Skeletal muscle cell (primary cell): ENCODE measurements at places on chromosomes 11 and 22.
A peak's percentile ranks its signal among the peaks of the same experiment; 100 is the strongest.

DNA sequence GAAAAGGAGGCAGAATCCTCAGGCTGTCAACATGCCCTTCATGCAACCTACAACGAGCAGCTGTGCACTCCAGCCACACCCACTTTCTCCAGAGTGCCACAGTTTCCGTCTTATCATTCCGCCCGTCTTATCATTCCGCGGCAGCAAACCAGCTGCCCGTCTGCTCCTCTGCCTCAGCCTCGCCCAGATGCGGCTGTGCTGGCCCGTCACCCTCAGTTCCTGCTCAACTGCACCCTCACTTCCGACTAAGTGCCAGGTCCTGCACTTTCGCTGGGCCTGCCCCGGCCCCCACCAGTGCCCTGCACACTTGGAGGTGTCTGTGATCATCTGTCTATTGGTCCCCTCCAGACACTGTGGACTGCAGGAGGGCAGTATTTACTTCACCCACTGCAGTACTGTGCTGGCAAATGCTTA, 43.7 kb downstream of the MICAL3 start:
- no peak for DNase-seq

GRCh38 chr11:63448646-63449045, 42.3 kb downstream of the PLAAT5 start:
- no peak for DNase-seq

- DNase-seq = no peak
Observed at GRCh38 chr22:26846076-26846475, 188.7 kb downstream of the MIAT start.

GRCh38 chr11:10659339-10660216, 34.0 kb downstream of the IRAG1 start:
- DNase-seq = peak; percentile 91

- DNase-seq = no peak
Observed at GRCh38 chr22:36211237-36211861, 9.7 kb upstream of the APOL4 start.

DNA sequence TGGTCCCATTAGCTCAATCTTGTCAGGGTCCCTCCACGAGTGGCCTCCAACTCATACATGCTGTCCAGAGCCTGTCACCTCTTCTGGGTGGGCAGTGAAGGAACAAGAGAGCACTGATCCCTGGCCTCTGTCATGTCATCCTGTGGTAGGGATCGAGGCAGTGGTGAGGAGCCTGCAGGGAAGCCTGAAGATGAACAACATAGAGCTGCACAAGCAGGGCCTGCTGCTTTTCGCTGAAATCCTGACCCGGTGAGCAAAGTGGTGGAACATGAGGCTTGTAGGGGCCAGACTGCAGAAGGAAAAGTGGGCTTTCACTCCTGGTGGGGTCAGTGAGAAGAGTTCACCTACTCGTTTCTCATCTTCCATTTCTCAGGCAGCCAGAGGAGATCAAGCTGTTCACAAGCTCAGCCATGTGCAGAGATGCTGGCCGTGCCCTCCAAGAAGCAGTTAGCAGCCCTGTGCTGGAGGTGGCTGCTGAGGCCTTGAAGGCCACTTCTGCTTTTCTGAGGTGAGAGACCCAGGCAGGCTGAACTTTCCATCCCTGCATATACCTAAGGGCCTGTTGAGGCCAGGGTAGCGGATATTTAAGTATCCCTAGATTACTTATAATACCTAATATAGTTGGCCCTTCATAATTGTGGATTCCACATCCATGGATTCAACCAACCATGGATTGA, 32.9 kb downstream of the MEI1 start:
- DNase-seq = no peak

DNA sequence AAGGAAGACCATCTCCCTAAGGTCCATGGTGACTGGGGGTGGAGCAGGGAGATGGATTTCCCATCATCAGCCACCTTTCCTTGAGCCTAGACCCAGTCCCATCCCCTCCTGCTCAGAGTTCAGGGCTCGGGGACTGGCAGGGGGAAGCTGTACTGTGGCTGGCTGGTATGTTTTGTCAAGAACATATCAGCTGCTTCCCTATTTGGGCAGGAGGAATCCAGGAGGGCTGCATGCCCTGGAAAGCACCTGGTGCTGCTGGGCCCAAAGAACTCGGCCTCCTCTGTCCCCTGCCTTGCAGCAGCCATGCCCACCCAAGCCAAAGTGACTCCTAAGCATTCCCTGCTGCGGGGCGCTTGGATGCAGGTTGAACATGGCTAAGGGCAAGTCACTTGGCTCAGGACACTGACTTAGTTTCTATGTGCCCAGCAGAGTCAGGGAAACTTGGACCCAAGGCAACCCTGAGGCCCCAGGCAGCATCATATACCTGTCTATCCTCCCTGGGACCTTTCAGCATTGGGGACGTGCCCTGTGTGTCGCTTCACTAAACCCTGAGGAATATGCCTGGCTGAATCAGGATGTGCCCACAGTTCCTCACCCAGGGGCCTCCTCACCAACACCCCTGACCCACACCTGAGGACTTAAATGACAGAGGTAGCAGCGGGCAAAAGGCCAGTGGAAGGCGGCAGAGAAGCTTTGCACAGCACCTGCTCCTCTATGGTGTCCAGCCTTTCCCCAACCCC, 43.1 kb downstream of the BUD13 start:
- no peak for DNase-seq

- DNase-seq = no peak
Observed at GRCh38 chr11:16611401-16611921, 127.0 kb upstream of the C11orf58 start.

- no peak for DNase-seq
Observed at GRCh38 chr11:530960-531831, 4.2 kb downstream of the HRAS start.

GRCh38 chr11:118301600-118302195, 2.8 kb upstream of the CD3E start:
- DNase-seq = no peak

DNA sequence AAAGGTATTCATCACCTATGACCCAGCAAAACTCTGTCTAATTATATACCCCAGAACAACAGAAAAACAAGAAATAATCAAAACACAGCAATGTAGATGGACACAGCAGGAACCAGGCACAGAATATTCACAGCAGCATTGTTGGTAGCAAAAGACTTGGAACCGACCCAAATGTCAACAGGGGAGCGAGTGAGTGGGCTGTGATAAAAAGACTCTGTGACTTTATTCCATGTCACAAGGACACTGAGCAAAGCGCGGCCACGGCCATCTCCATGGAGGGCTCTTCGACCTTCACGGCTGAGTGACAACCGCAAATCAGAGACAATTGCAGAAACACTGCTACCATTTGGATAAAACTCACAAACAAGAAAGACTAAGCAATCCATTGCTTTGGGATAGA, 1373.1 kb downstream of the TBC1D22A start:
- DNase-seq = no peak

DNA sequence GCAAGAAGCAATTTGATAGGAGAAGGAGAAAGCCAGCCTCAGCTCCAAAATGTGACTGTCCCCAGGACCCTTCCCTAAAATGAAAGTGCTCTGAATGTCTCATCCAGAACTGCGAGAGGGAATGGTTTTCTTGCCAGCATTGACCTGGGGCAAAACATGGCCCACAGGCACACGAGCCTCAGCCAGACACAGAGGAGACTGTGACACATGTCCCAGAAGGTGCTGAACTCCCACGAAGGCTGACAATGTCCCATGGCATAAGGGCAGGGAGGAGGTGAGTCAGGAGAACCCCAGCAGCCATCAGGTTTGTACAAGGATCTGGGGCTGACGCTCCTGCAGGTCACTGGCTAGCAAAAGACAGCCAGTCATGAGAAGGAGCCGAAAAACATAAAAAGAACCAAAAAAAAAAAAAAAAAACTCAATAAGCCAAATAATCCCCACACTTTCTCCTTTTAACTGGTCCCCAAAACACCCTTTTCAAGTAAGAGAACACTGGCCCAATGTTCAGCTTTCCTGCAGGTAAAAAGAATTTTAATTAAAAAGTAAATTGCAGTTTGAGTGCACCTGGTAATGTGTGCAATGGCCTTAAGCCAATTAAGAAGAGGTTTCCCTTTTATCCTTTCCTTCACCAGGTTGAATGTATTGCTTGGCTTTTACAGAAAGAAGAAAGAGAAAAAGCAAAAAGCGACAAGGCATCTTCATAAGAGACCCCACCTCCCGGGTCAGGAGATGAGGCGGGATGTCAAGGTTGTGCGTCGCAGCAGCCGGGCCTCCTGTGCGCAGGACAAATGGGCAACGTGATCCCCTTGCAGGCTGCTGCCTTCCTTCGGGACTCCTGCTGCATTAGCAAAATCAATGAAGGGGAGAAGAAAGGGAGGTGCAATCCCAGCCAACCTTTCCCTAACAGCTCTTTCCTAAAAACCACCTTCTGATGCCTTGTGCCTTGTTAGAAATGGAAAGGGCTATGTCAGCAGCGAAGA, 43.6 kb downstream of the GALNT18 start:
- DNase-seq = no peak
